SK-N-DZ (cell line): ENCODE measurements at places on chromosomes 4 and X.
A peak's percentile ranks its signal among the peaks of the same experiment; 100 is the strongest.

DNA sequence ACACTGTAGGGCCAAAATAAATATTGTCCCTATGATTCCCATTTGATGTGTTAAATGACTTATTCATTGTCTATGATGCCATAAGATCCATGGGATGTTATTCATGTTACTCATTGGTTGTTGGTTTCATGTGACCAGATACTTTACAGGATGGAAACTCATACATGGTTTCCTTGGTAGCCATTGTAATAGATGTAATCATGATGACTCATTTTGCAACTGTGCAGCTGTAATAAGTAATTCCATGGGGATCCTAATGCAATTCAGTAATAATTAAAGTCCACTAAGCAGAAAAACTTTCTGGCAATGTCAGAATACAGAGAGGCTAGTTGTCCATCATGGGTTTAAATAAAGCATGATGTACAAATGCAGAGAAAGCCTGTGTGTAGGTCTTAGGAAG lies 389.7 kb upstream of the NR3C2 start:
- DNase-seq, result no peak

DNA sequence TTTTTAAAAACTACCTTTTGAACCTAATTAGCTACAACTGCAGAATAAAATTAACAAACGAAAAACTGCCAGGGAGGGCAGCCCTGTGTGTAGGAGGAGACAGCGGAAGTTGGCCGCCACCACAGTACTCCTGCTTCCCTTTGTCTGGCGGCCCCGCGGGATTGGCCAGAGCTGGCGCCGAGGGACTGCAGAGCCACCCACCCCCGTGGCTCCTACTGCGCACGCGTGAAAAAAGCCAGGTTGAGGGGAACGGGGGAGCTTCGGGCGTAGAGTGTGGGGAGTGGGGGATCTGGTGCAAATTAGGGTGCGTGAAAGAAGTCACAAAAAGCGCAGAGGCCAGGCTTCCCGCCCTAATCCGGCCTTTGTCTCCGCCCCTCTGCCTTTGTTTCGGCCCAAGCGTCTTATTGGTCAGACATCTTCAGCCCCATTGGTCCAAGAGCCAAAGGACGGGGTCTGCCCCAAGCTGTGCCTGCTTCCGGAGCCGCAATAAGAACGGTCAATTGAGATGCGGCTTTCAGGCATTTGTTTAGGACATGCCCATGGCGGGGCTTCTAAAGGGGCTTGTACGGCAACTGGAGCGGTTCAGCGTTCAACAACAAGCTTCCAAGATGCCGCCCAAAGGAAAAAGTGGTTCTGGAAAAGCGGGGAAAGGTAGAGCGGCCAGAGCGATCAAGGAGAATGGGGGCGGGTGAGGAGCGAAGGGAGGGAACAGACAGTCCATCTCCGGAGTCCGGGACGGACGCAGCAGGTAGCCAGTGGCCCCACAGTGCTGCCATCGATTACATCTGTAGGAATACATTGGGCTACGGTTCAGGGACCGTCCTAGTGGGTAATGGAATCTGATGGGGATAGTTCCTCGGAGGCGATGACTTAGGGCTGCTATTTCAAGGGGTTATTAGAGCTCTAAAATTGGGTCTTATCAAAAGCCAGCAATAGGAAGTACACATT lies at the start of gene PIN4:
Gene PIN4, plus strand, starts transcription at position 580 of the 948 bp plus-strand sequence. Its CDS starts 29 bp downstream, at position 609.
- peak; percentile 99 for DNase-seq

DNA sequence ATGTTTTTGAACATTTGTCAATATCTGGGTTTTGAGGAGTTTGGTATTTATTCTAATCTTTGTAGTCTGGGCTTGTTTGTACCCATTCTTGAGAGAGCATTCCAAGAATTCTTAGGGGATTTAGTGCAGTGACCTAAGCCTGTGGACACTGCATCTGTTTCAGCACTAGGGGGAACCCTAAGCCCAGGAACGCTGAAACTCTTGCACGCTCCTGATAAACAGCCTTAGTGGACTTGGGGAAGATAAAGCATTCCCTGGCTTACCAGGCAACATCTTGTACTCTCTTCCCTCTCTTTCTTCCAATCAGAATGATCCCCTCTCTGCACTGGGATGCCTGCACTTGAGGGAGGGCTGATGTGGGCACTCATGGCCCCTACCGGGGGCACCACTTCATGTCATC lies 654.9 kb upstream of the HTR2C start:
- peak; percentile 53 for DNase-seq

DNA sequence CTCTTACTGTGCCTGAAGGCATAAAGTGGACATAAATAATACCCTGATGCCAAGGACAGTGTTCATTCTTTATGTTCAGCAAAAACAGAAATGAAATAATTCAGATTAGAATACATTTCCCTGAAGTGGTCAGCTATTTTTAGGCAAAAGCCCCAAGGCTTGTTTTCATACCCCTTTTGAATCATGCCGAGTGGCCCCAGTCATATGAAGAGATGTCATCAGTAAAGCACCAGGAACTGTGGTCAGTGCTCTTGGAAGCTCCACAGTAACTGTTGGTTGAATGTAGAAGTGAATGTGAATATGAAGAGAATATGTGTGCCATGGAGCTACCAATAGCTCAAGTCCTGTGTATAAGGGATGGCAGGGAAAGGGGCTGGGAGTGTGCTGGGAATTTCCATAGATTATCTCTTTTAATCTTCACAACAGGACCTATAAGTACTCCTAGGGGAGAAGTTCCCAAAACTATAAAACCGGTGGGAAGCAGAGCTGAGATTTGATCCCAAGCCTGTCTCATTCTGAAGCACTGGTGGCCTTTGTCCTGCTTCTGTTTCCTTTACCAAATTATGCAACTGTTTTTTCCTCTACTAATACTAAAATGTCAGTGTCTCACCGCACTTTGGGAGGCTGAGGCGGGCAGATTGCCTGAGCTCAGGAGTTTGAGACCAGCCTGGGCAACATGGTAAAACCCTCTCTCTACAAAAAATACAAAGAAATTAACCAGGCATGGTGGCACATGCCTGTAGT lies 52.6 kb downstream of the FNIP2 start:
- DNase-seq, result no peak

DNA sequence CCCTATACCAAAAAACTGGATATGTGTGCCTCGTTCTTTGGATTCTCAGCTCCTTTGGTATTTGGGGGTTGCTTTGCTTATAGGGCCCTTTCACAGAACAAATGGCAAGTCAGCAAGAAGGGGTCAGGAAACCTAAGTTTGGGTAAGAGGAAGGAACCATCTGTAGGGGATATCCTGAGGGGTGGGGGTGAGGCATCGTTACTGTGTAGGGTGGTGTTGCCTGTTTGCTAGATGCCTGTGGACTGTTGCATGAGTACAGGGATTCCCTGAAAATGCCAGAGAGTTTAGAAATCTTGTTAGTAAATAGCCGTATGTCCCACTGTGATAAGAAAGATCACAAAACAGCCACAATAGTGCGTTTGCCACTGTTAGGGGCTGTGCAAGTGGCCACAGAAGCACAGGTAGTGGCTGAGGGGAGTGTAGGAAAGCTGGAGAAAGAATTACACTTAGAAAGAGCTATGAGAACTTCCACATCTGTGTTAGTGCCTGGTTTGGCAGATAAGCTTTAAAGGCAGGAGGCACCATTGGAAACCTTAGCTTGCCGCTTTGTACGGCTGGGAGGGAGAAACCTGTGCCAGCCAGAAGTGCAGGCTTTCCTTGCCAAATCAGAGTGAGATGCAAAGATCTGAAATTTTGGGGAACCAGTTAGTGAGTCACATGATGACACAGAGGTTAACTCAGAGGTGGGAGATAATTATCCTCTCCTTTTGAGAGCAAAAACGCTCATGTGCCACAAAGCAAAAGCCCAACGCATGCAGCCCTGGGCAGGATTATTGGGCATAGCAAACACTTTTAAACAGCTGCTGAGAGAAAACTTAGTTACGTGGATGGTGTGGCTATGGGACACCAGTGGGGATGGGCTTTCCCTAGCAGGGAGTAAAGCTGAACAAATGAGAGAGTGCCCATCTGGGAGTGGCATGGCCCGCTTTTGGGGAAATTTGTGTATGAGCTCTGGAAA lies 343.7 kb downstream of the ARAP2 start:
- no peak for DNase-seq

DNA sequence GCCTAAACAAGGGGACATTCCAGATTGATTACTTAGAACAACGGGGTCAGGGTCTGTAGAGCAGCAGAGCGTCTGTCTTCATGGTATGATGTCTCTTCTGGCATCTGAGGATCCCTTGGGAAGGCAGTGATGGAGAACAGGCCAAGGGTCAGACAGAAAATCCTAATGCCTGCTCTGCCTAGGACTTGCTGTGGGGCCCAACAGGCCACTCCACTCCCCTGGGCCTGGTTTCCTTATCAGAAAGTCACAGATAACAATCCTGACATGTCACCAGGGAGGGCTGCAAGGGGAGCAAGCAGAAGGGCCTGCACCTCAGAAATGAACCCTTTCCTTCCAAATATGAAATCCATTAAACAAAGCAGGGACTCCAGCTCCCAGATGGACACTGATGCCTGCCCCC lies 21.4 kb upstream of the ARHGAP6 start:
- DNase-seq, result peak; percentile 96

- peak; percentile 71 for DNase-seq
Measured at GRCh38 chrX:111445485-111445884, 33.5 kb upstream of the DCX start.

GRCh38 chr4:154004507-154005170 lies 215.8 kb upstream of the SFRP2 start:
- no peak for DNase-seq

DNA sequence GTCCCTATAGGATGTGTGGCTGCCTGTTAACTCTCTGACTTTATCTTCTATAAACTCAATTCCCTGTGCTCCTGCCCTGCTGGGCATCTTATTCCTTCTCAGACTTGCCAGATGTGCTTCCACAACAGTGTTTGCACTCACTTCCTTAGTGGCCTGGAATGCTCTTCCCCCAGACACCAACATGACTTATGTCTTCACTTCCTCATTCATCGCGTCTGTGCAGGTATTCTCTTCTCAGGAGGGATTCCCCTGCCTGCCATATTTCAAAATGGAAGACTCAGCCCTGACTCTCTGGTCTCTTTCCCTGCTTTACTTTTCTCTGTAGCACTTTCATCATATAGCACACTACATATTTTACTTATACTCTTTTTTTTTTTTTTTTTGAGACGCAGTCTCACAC lies 344.0 kb downstream of the CENPC start:
- no peak for DNase-seq

DNA sequence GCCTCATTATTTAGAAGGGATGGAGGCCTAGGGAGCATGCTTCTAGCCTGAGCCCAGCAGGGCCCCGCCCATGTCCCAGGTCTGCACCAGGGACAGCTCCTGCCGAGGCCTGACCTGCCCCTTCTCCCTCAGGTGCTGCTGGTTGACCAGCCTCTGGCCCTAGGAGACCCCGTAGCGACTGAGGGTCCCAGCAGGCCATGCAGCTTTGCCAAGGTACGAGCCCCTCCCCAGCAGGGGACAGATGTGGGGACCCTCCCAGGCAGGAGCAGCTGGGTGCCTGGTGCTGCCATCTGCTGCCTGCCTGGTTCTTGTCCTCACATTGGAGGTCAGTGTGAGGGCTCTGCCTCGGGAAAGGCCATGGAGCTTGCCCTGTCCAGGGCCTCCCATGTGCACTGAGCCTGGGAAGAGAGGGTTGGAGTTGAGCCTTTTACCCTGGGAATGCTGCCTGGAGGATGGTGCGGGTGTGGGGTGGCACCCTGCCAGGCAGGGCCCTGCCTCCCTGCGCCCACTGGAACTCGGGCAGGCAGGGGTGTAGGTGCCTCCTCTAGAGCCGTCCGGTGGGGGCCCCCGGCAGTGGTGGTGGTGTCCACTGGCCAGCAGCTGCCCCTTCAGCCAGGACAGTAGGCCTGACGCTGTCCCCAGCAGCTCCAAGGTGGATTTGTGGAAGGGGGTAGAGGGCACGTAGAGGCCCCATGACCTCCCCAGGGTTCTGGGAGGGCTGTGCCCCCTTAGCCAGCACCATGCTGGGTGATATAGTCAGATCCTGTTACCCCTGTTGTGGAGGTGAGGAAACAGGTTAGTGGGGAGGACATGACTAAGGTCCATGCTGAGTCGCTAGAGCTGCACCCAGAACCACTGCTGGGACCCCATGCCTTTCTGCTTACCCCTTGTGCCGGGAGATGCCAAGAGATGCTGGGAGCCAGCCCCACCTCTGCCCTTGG lies 2.2 kb upstream of the MSANTD1 start:
- DNase-seq, result no peak

DNA sequence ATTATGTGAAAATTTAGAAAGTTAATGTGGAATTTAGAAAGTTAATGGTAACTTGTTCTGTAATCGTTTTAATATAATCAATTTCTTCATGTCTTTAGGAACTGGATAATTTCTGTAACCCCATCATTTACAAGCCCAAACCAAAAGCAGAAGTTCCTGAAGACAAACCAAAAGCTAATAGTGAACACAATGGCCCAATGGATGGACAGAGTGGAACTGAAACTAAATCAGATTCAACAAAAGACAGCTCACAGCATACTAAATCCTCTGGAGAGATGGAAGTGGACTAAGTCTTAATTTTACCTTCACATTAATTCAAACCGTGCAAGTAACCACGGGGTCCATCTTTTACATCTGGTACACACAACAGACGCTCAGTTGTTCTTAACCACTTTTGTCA lies 48.1 kb upstream of the PLK4 start:
- no peak for DNase-seq

GRCh38 chr4:53810643-53811042 lies 219.4 kb upstream of the LNX1 start:
- no peak for DNase-seq

- no peak for DNase-seq
Measured at GRCh38 chrX:37697169-37697760, 11.7 kb downstream of the XK start.

DNA sequence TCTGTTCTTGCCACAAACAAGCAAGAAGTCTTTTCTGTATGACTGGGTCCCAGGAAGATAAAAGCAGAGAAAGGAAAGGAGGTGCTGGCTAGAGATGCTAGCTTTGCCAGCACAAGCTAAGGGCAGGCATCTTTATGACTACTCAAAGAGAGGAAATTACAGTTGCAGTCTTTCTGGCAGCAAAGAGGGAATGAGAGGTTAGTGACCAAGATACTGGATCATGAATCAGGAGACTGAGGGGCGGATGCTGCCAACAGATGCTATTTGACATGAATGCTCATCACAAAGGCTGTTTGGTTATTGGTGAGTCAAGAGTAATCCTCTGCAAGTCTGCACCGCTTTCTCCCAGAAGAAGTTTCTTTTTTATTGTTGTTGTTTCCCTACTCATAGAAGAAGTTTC lies 5.5 kb upstream of the XIAP start:
- no peak for DNase-seq

- no peak for DNase-seq
Measured at GRCh38 chr4:183163135-183163534, 64.1 kb downstream of the WWC2 start.

DNA sequence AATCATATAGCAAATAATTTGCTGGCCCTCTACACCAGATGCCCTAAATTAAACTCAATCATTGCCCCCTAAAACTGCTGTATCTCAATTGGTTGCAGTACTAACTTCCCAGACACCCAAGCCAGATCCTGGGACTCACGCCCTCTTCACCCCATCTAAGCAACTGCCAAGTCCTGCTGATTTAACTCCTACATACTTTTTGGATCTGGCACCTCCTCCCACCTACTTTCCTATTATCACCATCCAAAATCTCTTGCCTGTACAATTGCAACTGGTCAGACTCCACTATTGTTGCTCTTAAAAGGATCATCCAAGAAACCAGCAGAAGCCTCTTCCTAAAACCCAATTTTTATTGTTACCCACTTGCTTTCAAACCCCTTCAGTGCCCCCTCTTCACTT lies 4.7 kb upstream of the HSD17B10 start:
- DNase-seq, result no peak

GRCh38 chr4:16820329-16820728 lies 78.1 kb downstream of the LDB2 start:
- DNase-seq, result no peak

- no peak for DNase-seq
Measured at GRCh38 chr4:153469031-153469430, 2.9 kb downstream of the TMEM131L start.

GRCh38 chr4:160129439-160129838 lies 1026.6 kb downstream of the RAPGEF2 start:
- no peak for DNase-seq
